ENCODE measurements at places on chromosomes 1 and 21.
A peak's percentile ranks its signal among the peaks of the same experiment; 100 is the strongest.

- DNase-seq, result no peak
These were observed 92.0 kb downstream of the LAMC2 start for GRCh38 chr1:183277821-183278738.

GRCh38 chr1:208329300-208329699 lies 85.1 kb upstream of the PLXNA2 start:
- DNase-seq, result no peak

DNA sequence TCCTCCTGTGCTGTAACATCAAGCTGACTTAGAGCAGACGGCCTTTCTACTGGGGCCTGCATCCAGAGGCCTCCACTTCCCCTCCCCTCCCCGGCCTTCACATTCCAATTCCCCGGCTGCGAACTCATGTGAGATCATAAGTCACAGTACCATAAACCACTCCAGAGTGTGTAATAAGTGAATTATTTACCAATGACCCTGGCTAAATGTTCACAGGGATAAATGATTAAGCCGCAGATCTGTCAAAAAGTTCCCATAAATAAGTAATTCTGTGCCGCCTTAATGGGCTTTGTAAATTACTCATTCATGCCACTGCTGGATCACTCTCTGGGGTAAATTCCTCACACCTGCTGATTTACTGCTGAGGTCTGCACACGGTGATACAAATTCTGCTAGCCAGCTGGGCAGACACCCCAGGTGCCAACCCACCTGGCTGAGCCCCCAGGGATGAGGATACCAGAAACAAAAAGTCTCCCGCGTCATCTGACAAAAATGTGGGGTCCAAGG lies 27.4 kb upstream of the KIRREL1 start:
- DNase-seq, result no peak

DNA sequence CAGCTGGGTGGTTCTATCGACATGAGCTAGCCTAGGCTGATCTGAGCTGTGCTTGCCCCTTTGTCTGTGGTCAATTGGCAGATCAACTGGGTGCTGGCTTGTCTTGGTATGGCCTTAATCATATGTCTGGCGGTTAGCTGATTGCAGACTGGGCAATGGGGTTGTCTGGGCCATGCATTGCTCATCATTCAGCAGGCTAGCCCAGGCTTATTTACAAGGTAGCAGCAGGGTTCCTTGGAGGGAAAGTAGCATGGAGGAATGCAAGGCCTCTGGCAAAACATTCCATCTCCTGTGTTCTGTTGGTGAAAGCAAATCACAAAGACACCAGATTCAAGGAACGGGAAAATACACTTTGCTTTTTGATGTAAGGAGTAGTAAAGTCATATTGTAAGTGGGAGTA lies 84.0 kb upstream of the IVNS1ABP start:
- no peak for DNase-seq

GRCh38 chr1:11013160-11013531 lies 692 bp downstream of the TARDBP start:
- no peak for DNase-seq

DNA sequence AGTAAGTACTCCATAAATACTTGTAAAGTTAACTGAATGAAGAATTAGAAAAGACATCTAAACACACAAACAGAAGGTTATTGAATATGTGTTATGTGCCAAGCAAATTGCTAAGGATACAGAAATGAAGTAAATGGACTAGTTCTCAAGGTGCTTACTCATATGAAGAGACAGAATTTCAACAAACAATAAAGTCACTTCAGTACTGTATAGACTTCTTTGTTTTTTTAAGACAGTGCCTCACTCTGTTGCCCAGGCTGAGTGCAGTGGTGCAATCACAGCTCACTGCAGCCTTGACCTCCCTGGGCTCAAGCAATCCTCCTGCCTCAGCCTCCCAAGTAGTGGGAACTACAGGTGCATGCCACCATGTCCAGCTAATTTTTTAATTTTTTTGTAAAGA lies 57.3 kb downstream of the SERBP1 start:
- no peak for DNase-seq

DNA sequence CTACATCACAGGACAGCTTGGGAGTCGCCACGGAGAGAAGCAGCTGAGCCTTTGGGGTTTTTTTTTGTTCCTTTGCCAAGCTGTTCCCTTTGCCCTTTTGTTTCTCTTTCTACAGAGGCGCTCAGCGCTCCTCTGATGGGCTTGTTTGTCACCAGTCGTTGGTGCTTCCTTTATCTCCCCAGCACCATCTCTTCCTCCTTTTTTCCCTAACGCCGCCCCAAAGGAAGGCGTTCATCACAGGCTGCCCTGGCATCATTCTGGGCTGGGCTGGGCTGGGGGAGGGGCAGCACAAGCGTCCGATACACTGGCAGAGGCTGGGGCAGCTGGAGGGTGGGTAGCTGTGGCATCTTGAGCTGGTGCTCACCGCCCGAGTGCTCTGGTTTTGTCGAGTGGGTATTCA lies 10.5 kb downstream of the IGSF21 start:
- no peak for DNase-seq

DNA sequence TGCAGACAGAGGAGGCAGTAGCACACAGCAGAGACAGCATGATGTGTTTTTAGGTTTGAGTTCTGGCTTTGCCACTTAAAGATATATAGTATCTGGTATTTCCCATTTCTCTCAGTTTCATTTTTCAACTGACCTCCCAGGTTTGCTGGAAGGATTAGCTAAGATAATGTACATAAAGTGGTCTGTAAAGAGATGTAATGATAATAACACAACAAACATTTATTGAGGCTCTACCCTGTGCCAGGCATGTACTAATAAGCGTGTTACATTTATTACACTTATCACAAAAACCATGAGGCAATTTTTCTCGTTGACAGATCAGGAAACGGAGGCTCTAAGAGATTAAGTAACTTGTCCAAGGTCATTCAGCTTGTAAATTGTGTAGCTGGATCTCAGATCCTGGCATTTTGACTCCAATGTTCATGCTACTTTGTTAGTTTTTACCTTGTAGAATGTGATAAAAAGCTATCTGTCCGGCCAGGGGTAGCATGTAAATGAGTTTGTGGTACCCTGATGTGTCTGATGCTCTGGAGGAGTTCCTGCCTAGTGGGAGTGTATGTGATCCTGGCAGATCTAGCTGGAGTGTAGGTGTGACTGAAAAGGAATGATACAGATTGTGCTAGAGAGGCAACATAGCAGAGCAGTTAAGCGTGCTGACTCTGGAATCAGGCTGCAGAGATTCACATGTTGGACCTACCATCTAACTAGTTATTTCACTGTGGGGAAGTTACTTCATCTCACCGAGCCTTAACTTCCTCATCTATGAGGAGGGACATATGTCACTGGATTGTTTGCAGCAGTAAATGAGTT lies 146.6 kb downstream of the VPS13D start:
- DNase-seq, result no peak

DNA sequence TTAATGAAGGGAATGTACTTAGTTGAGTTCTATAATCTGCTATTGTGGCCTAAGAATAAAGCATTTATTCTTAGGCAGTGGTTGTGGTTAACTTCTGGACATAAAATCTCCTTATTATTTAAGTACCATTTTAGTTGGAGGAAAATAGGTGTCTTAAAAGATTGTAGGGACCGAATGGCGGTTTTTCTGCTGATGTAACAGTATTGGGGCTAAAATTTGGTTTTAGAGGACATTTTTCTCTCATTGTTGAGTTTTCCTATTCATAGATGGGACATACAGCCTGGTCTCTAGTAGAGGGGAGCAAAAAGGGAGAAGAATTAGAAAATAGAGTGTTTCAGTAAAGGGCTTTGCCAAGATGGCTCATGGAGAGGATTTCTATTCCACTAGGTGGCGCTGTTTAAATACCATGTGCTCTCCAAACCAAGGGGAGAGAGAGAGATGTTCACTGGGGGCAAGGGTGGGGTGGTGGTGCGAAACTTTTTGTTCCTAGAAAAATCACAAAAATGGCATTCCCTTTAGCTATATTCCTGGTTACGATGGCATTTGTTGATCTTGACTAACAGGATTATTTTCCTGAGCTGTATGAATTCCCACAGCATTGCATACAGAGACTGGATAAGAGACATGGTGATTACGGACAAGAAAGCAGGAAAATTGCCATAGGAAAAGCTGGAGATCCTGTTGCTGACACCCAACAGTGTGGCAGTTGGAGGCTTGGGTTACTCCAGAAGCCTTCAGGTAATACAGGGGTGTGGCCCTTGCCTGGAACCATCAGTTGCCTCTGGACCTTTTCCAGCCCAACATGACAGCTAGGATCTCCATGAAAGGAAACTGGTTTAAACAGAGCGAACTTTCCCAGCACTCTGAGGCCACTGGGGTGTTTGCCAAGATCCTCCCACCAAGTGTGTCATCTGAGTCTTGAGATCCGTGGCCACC lies 18.2 kb upstream of the FCGR2A start:
- DNase-seq, result peak; percentile 29

- DNase-seq, result no peak
These were observed 356.6 kb downstream of the PLA2G4A start for GRCh38 chr1:187185389-187185788.

- no peak for DNase-seq
These were observed 67.0 kb downstream of the CHD5 start for GRCh38 chr1:6113116-6113515.

DNA sequence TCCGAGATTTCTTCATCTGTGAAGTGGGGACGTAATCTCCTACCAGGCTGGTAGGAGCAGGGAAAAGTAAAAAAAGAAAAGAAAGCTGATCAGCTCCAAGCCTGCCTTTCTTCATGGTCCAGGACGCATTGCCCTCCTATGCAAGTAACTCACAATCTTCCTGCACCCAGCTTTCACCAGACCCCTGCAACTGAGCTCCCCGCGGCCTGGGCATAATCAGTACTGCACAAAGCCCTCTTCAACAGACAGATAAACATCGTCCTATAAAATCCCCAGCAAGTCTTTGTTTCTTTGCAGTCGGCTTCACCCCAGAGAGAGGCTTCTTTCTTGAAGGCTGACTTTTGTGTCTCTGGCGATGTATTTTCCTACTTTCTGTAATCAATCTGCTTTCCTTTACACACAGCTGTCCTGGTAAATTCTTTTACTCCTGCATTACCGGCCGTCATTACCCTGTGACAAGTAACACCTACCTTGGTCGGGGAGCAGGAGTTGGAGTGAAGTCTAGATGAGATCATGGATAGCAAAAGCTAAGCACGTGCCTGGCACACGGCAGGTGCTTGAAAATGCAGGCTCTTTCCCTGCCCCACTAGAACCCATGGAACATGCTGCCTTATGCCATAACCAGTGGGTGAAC lies 8.3 kb downstream of the PADI1 start:
- no peak for DNase-seq

DNA sequence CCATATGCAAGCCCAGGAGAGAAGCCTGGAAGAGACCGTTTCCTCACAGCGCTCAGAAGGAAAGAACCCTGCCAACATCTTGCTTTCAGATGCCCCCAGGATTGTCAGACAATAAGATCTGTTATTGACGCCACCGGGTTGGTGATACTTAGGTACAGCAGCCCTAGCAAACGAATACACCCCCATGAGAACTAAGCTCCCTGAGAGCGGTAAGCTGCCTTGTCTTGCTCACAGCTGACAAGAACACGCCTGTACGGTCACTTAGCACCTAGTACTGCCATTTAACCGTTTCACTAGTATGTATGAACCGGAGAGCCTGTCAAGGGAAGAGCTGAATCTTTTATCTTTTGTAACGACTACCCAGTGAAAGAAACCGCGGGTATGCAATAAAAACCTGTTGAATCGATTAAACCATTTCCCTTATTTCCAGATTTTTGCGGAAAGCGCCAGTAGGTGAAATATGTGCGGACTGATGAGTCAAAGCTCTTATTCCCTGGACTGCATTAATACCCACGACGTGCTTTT lies 619 bp upstream of the ZBTB8B start:
- DNase-seq, result no peak

DNA sequence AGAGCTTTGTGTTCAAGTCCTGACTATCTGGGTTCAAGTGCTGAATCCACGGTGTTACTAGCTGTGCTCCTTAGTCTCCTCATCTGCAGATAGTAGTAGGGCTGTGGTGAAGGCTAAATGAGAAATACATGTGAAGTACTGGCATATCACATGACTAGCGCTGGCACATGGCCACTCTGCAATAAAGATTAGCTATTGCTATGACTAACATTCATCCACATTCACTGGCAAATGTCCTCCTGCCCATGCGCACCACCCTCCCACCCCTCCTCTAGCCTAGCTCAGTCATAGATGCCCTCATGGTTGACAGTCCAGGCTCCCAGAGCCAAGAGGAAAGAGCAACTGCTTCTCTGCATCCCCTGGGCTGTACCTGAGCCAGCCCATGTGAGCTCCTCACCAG lies 8.5 kb upstream of the COL8A2 start:
- DNase-seq, result no peak

DNA sequence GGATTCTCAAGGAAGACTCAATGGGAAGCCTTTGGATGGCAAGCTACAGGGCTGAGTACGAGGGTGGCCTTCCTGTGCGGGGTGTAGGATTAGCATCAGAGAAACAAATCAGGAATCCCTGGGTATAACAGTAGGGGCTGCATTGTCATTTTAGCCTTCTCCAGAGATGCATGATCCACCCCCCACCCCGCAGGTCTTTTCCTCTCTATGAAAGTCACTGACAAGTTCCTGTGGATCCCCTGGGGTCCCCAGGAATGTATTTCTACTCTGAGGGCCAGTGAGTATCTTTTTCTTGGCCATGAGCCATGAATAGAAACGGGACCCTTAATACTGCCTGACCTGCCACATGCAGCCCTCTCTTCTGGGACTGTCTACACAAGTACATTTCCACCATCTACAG lies 473.0 kb upstream of the VAMP3 start:
- no peak for DNase-seq

- DNase-seq, result no peak
These were observed 415.6 kb downstream of the SMYD3 start for GRCh38 chr1:246091477-246091876.

DNA sequence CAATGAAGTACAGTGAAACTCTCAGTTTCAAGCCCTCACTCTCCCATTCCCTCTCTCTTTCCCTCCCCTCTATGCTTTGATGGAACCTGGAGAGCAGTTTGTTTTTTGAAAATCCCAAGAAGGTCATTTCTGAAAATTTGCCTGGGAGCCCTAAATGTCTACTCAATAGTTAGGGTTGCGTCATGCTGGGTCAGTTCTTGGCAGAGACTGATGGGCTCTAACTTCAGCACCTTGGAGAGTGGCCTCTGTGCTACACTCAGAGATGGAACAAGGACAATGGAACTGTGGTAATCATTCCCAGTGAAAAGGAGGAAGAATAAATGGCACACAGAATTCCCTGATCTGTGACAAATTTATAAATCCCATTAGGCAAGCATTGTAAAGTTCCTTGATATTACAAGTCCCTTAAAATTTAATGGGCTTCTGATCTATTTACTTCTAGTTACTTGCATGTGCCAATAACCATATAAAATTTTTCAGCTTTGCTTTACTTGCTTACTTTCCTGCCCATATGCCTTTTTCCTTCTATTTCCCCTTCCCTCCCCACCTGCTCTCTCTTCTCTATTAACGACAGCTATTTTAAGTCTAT lies 182.9 kb upstream of the KCND3 start:
- DNase-seq, result no peak

GRCh38 chr1:30471307-30471706 lies 252.1 kb downstream of the MATN1 start:
- no peak for DNase-seq

DNA sequence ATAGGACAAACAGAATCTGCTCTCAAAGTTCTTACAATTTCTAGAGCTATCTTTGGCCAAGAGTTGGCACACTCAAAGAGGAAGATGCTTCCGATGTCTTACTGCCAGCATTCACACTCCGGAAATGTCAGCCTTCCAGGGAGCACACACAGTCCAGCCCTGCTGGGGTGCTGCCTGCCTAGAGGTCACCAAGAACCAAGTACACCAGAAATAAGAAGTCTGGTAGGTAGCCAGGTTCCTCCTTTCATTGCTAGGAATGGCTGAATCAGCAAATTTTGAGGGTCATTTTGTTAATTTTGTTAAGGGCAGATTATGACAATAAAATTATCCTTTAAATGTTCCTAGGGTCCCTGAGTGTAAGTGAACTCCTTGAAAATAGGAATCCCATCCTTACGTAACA lies 77.5 kb downstream of the PLPP3 start:
- DNase-seq, result no peak

Data from DMS 273 treated with DMSO at 0.1 percent for 48 hours (cell line).